HuH-7 (cell line): ENCODE measurements at places on chromosomes 16 and 17.

- no peak for DNase-seq
Observed at GRCh38 chr17:61235001-61235826, 164.4 kb upstream of the TBX2 start.

DNA sequence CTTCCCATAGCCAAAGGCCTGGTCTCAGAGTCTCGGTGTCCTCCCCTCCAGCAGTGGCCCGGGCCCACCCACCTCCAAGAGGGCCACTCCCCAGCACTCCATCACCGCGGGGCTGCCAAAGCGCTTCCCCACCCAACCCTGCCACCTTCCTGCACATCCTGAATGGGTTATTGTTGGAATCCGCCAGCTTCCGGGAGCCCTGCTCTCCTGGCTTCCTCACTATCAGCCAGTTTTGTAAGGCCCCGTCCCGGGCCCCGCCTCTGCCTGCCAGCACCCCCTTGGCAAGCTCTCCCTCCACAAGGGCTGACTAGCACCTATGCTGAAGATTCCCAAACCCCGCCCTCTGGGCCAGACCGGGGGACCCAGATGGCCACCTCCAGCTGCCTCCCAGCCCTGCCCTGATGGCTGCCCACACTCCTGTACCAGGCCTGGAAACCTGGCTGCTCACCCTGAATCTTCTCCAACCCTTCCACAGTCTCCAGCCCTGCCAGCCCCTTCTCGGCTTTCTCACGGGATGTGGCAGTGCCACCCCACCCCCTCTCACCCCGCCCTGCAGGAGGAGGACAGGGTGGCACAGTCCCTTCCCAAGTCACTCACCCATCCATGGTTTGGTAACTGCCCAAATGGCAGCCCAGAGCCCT is 14.4 kb downstream of the MYBBP1A start:
- DNase-seq: no peak

- DNase-seq: no peak
Observed at GRCh38 chr16:21628772-21629171, 23.6 kb downstream of the IGSF6 start.

DNA sequence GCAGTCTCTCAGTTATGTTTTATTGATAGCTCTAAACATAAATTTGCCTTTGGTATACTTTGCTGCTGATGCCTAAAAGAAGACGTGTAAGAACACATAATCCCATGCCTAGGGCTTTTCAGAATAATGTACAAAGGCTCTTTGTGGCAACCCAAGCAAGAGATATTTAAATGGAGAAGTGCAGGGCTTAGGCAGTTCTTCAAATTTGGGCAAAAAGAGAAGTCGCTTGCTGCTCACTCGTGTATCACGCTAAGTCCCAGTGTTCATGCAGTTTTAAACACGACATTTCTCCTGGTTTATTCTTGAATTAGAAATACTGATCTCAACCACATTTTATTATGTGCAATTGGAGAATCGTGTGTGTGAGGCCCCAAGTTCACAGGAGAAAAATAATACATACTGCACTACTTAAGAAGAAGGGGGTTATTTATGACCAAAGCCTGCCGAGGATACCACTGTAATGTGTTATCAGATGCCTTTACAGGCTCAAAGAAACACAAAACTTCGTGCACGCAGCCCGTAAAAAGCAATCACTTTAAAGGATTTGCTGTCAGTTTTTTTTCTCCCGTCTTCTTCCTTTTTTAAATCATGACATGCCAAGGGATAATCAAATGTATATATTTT is 22.5 kb upstream of the IRX6 start:
- no peak for DNase-seq

GRCh38 chr16:726438-727290 is at the start of the genes CCDC78 and HAGHL:
TSS of gene CCDC78 (minus strand) at chr16:726443. CDS start at chr16:726367, 76 bp downstream.
TSS of gene HAGHL (plus strand) at chr16:727106. CDS start at chr16:727510, 404 bp downstream.
- peak; percentile 60 for DNase-seq
